Uterus (tissue), 4 donors: ENCODE measurements at places on chromosomes 11 and 22.
A peak's percentile ranks its signal among the peaks of the same experiment; 100 is the strongest.

GRCh38 chr22:48821727-48822126 is 1005.9 kb downstream of the BRD1 start:
- H3K36me3 ChIP-seq = no peaks in the 10 kb centered on the region
- no peak for DNase-seq

- no peaks in the 10 kb centered on the region for H3K36me3 ChIP-seq
- no peaks in the 10 kb centered on the region for H3K4me1 ChIP-seq
- H3K27me3 ChIP-seq = no peaks in the 10 kb centered on the region
- H3K4me3 ChIP-seq = no peak overlapping the region
Observed at GRCh38 chr11:12026331-12027211, 18.1 kb upstream of the DKK3 start.

- no peak for DNase-seq
- no peaks in the 10 kb centered on the region for H3K27me3 ChIP-seq
- H3K4me3 ChIP-seq = no peak overlapping the region
- H3K4me1 ChIP-seq = no peaks in the 10 kb centered on the region
- H3K27ac ChIP-seq = no peak overlapping the region
- H3K36me3 ChIP-seq = no peaks in the 10 kb centered on the region
Observed at GRCh38 chr11:102662607-102663006, 37.5 kb upstream of the MMP20 start.

GRCh38 chr22:46801331-46801811 is 38.9 kb downstream of the TBC1D22A start:
- H3K4me1 ChIP-seq = no peaks in the 10 kb centered on the region
- no peak for DNase-seq
- no peaks in the 10 kb centered on the region for H3K27me3 ChIP-seq
- no peaks in the 10 kb centered on the region for H3K36me3 ChIP-seq
- H3K4me3 ChIP-seq = no peak overlapping the region

- no peaks in the 10 kb centered on the region for H3K36me3 ChIP-seq
- H3K4me3 ChIP-seq = peak within 1 kb of the TSS; percentile 35
- H3K27ac ChIP-seq = no peak within 1 kb of the TSS
- DNase-seq = peak; percentile 42
Observed at GRCh38 chr22:43343262-43343669, at the start of gene SCUBE1. Gene SCUBE1 (minus strand): TSS chr22:43343372. CDS start chr22:43343261, 111 bp downstream.

GRCh38 chr22:24532075-24532474 is 22.9 kb downstream of the GUCD1 start:
- H3K4me1 ChIP-seq = no peaks in the 10 kb centered on the region
- DNase-seq = no peak
- H3K27ac ChIP-seq = no peak overlapping the region
- H3K27me3 ChIP-seq = no peaks in the 10 kb centered on the region
- no peak overlapping the region for H3K4me3 ChIP-seq
- no peaks in the 10 kb centered on the region for H3K36me3 ChIP-seq

DNA sequence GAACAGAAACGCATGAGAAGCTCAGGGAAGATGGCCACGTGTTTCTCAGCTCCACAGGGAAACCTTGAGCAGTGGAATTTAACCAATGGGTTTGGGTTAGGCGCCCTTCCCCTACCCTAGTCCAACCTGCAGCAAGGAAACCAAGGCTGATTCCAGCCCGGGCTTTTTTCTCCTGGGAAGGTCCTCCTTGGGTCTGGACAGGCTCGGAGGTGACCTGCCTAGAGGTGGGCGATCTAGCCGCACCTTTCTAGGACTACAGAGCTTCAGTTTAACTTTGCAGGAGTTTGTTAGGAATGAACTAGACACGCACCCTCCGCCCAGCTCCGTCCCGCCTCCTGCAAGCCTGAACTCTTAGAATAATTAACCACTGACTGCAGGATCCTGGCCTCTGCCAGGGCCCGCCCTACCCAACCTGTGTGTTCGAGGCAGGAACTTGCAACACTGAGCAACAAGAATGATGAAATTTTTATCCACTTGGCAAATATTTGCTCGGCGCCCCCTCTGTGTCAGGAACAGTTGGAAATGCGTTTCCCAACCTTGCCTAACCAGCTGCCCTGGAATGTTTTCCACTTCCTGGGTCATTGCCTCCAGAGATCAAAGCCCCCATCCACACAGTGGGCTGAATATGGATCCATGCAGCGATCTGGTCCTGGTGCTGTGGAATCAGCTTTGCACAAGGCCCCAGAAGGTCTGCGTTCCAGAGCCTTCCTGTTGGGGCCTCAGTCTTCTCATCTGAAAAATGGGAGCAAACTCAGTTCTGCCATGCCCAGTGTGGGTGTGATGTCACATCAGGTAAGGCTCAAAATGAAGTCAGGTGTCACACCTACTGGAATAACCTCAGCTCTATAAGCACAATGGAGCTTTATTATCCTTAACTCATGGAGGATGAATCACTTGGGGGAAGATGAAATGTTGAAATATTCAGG is 13.3 kb downstream of the MPST start:
- no peak overlapping the region for H3K27ac ChIP-seq
- H3K4me3 ChIP-seq = no peak overlapping the region
- DNase-seq = peak; percentile 59
- H3K27me3 ChIP-seq = no peaks in the 10 kb centered on the region
- no peaks in the 10 kb centered on the region for H3K36me3 ChIP-seq

DNA sequence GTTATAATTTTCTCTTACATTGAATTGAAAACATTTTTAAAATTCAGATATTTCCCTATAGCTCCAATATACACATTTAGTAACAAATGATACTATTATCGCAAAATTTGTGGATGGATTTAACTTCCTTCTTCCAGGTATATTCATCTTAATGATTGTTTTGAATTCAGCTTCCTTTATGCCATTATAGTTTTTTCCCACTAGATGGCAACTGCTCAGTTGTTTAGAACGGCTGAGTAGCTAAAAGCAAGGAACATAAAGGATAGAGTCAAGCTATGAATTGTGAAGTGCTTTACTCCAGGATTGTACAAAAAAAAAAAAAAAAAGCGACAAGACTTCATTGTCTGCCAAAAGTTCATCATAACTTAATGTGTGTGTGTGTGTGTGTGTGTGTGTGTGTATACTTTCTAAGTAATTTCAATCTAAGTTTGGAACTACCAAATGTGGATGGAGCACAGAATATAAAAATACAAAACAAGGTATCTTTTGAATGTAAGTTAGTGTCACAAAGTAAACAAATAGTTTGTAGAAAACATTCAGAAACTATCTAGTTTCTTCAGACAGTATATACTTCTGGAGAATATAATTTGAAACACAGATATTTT is 846.4 kb downstream of the DLG2 start:
- no peaks in the 10 kb centered on the region for H3K36me3 ChIP-seq
- H3K4me3 ChIP-seq = no peak overlapping the region
- no peak overlapping the region for H3K27ac ChIP-seq
- no peaks in the 10 kb centered on the region for H3K27me3 ChIP-seq

GRCh38 chr11:129853518-129854231 is 38.0 kb downstream of the TMEM45B start:
- peak; percentile 25 for DNase-seq
- no peaks in the 10 kb centered on the region for H3K27me3 ChIP-seq
- no peaks in the 10 kb centered on the region for H3K36me3 ChIP-seq
- H3K4me3 ChIP-seq = no peak overlapping the region
- no peak overlapping the region for H3K27ac ChIP-seq

- no peaks in the 10 kb centered on the region for H3K36me3 ChIP-seq
- H3K4me3 ChIP-seq = no peak overlapping the region
- no peaks in the 10 kb centered on the region for H3K4me1 ChIP-seq
- H3K27me3 ChIP-seq = no peaks in the 10 kb centered on the region
- no peak for DNase-seq
- H3K27ac ChIP-seq = no peak overlapping the region
Observed at GRCh38 chr11:45378516-45378915, 92.4 kb upstream of the SYT13 start.

DNA sequence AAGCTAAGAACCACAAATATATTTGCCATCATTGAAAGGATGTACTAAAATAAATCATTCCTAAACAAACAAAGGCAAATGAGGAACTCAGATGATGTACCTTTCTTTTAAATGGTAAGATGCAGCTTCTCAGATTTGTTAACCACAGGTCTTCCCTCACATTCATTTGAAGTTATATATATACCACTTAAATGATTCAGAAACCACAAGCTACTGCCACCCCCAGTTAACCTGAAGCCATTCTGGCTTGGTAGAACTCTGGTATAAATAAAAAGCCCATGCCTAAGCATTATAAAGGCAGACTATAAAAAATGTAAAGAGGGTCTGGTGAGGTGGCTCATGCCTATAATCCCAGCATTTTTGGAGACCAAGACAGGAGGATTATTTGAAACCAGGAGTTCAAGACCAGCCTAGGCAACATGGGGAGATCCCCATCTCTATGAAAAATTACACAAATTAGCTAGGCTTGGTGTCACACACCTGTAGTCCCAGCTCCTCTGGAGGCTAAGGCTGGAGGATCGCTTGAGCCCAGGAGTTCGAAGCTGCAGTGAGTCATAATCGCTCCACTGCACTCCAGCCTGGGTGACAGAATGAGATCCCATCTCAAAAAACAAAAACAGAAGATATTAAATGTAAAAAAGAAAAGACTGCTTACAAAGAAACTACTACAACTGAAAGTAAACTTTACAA is 1185.3 kb downstream of the JRKL start:
- DNase-seq = no peak
- no peaks in the 10 kb centered on the region for H3K36me3 ChIP-seq

DNA sequence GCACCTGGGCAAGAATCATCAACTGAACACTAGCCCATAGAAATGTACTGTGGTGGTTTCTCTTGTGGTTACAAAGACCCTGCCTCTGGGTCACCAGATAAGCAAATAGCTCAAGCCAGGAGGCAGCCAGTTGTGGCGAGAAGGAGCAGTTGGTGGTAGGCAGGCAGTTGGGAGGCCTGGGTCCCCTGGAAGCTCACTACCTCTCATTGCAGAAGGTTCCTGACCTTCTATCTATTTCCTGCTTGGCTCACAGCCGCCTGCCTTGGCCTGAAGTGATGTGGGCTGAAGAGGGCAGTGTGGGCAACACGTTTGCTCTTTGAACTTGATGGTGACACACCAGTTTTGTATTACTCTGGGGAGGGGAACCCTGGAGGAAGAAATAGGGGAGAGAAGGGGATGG is 34.7 kb downstream of the NECTIN1 start:
- no peak overlapping the region for H3K27ac ChIP-seq
- no peaks in the 10 kb centered on the region for H3K4me1 ChIP-seq
- DNase-seq = no peak
- no peak overlapping the region for H3K4me3 ChIP-seq
- H3K27me3 ChIP-seq = no peaks in the 10 kb centered on the region
- no peaks in the 10 kb centered on the region for H3K36me3 ChIP-seq

- H3K4me1 ChIP-seq = no peaks in the 10 kb centered on the region
- H3K36me3 ChIP-seq = no peaks in the 10 kb centered on the region
- DNase-seq = no peak
- no peaks in the 10 kb centered on the region for H3K27me3 ChIP-seq
- H3K4me3 ChIP-seq = no peak overlapping the region
- no peak overlapping the region for H3K27ac ChIP-seq
Observed at GRCh38 chr22:47018010-47018910, 255.8 kb downstream of the TBC1D22A start.

- no peak overlapping the region for H3K27ac ChIP-seq
- H3K36me3 ChIP-seq = no peaks in the 10 kb centered on the region
- no peak overlapping the region for H3K4me3 ChIP-seq
Observed at GRCh38 chr11:44614281-44614775, 48.9 kb downstream of the CD82 start.

DNA sequence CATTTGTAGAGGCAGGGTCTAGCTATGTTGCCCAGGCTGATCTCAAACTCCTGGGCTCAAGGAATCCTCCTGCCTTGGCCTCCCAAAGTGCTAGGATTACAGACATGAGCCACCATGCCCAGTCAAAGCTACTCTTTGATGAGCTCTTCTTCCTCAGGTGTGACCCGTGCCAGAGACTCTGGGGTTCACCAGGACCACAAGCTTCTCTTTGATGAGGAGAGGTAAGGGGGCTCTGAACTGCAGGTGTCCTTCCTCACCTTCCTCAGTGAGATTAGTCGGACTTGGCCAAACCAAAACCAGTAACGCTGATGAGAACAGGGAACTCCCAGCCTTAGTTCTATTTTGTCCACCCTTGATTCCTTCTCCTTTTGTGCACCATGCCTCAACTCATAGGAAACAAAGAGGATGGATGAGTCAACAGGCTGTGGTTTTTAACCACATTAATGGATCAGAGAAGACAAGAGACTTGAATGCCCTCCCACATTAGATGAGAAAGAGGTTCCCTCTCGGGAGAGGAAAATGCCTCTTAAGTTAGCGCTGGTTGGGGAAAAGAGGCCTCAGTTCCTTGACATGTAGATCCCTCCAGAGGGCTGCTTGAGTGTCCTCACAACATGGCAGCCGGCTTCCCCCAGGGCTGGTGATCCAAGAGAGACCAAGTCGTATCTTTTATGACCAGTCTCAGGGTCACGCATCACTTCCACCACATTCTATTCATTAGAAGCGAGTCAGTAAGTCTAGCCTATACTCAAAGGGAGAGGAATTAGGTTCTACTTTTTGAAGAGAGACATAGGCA is 25.7 kb upstream of the CTR9 start:
- no peaks in the 10 kb centered on the region for H3K27me3 ChIP-seq
- no peak overlapping the region for H3K4me3 ChIP-seq
- H3K36me3 ChIP-seq = no peaks in the 10 kb centered on the region

DNA sequence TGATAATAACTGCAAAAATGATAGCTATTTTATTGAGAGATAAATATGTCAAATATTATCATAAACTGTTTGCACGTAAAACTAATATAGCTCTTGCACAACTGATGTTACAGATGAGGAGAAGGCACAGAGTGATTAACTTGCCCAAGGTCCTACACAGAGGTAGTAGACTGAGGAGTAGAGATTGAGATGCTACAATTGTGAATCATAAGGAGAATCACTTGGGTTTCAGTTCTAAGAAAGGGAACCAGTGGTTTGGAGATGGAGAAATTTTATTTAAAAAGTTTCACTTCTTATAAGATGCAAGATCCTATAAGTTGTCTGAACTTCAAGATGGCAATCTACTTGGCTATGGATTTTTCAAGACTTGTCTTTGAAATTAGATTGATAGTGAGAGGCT is 224.8 kb upstream of the RAG2 start:
- H3K27ac ChIP-seq = no peak overlapping the region
- DNase-seq = no peak
- H3K36me3 ChIP-seq = no peaks in the 10 kb centered on the region
- H3K27me3 ChIP-seq = no peaks in the 10 kb centered on the region
- no peak overlapping the region for H3K4me3 ChIP-seq

DNA sequence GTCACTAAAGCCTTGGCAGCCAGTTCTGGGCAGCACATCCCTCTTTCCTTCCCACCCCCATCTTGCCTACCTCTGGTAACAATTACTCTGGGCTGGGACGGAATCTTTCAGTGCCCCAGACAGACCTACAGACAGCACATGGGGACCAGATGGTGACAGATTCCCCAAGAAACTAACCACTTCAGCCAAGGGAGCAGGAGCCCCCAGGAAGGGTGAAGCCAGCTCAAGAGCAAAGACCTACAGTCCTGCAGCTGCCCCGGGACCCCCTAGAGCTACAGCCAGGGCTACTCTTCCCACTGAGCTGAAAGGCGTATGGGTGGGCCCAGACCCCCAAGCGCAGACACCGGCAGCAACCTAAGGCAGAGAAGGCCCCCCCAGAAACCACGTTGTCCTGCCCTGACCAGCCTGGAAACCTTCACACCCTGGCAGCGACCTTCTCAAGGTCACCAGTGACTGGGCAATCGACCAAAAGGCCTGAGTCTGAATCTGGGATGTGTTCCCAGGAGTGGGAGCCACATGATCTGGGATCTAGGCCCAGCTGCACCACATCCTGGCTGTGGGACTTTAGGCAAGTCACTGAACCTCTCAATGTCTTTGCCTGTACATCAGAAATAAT is 65.8 kb downstream of the LRRC32 start:
- peaks cover 10% of the 10 kb centered on the region for H3K4me1 ChIP-seq
- H3K27ac ChIP-seq = peak overlapping the region; percentile 88
- no peak for DNase-seq
- H3K4me3 ChIP-seq = no peak overlapping the region
